Stimulated activated CD8-positive, alpha-beta memory T cell treated with anti-CD3 and anti-CD28 coated beads, Interleukin-4, amount 100 ng/mL, for 1 hour (primary cell): ENCODE measurements at places on chromosomes 4 and X.

DNA sequence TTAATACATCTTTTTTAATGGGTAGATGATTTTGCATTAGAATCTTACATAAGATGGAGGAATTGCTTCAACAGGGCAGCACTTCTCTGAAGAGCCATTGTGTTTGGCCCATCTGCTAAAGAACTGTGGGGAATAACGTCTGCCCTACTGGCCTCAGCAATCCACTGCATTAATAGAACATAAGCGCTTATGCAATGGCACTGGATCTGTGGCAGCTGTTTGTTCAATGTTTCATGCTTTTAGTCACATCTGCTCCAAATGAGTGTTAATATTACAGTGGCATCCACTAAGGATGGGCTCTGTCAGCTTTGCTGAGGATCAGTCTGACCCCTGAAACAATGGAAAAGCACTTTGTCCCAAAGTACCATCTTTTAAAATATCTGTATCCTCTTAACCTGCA is 279.0 kb upstream of the GK2 start:
- no peak for DNase-seq

DNA sequence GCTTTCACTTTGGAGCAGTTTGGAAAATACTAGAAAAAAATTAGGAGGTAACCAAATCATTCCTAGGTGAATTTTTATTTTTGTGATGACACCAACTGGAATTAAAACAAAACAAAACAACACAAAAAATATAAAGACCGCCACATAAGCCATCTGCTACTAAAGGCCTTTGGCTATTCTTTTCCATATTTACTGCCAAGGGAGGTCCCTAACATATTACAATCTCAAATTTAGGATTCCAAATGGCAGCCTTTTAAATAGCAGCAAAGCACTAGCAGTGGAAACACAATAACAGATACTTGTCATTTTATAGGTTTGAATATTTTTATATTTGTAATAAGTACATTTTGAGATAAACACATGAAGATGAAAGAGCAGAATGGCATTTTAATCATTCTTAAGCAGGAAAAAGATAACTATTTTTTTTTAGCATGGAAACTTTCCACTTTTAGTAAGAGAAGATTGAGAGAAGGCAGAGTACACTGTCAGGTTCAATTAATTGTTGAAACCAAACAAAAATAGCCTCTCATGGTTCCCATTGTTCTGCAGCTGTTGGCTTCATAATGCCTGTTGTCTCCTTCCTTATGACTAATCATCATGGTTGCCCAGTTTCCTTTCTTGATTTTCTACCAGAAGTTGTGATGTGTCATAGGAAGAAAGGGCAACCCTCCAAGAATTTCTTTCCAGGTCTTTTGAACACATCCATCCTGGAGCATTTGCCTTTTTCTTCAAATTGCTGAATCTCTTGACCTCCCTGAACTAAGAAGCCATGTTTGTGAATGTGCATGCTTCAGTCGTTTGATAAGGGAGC is 219.0 kb upstream of the EMCN start:
- DNase-seq: no peak

DNA sequence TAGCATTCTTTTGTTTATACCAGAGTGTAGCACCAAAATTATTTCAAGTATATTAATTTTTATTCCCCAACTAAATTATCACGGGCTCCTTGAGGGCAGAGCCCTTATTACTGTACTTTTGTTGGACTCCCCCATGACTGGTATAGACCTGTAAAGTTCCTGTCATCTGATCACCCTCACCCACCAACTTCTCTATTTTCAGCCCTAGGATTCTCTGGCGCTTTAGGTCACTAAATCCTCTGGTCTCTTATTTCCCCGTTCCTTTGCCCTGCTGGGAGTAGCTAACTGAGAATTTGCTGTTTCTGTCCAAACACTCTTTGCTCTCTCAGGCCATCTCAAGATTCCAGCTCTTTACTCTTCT is 3.2 kb upstream of the XKRX start:
- DNase-seq: no peak

- DNase-seq: no peak
Observed at GRCh38 chr4:43132010-43132582, 239.6 kb downstream of the GRXCR1 start.

GRCh38 chr4:23333946-23334878 is 555.6 kb downstream of the PPARGC1A start:
- no peak for DNase-seq

DNA sequence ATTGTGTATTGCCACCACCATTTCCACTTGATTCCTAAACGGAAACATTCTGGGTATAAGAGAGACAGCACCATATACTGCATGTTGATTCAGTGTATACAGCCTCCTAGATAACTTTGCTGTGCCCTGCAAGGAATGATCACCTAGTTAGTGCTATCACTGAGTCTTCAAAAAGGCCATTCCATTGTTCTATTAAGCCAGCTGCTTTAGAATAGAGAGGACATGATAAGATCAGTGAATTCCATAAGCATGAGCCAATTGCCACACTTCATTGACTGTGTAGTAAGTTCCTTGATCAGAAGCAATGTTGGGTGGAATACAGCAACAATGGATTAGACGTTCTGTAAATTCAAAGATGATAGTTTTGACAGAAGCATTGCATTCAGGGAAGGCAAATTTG is 1047.3 kb downstream of the PCDH18 start:
- no peak for DNase-seq

- no peak for DNase-seq
Observed at GRCh38 chr4:8586671-8587468, 5.7 kb upstream of the CPZ start.

- no peak for DNase-seq
Observed at GRCh38 chrX:73851014-73852009, 288.3 kb downstream of the CHIC1 start.

DNA sequence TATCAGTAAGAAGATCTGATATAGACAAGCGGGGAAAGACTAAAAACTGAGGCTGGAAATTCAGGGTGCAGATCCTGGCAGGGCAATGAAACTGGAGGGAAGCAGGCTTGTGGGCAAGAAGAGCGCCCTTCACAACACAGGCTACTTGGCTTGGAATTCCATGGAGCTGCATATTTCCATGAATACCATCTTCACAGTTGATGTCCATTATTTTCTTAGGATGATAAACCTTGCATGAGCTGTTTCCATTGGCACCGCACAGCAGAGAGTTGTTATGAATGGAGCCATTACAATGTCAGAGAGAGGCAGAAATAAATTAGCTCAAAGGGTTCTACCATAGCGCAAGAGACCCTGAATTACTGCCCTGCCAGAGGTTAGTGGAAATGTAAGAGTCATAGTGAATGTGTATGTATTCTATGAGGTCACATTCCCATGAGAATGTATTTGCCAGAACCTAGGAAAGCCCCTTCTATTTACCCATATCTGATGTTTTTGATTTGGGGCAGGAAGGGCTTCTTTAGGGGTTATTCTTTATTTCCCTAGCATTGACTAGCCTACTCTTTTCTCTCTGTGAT is 215.6 kb downstream of the PALLD start:
- DNase-seq: no peak

DNA sequence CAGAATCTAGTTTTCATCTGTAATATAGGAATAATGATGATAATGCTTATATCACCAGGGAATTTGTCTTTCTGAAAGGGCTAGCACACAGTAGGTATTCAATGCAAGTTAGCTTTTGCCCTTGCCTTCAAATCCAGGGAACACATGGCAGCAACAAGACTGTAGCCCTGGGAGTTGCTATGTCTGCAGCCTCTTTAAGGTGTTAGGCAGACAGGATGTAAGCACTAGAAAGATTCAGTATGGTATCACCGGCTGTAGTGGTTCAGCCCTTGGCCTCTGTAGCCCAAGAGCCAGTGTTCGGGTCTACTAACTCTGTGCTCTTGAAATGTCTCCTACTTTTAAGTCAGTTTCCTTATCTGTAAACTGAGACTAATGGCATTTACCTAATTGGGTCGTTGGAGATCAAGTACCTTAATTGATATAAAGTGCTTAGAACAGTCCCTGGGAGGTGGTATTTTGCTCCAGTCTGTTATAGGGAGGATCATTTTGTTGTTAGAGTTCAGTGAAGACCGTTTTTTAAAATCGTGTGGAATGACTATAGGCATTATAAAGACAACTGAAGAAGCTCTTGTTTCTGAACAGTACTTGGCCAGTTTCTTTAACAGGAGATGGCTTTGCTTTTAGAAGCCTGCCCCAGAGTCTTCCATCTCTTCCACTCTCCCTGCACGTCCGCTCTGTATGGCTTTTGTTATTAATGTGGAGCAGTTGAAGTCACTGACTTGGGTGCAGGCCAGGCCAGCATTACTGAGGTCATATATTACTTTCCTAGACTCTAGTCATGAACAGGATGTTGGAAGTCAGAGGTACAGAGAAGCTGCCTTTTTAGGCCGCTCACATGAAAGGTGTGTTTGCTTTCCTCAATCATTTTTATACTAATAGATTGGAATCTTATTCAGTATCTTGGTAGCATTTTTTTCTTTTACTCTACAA is 44.8 kb downstream of the GAB1 start:
- DNase-seq: no peak

- peak; percentile 0 for DNase-seq
Observed at GRCh38 chrX:51614353-51615012, 4.2 kb downstream of the CENPVL3 start.

DNA sequence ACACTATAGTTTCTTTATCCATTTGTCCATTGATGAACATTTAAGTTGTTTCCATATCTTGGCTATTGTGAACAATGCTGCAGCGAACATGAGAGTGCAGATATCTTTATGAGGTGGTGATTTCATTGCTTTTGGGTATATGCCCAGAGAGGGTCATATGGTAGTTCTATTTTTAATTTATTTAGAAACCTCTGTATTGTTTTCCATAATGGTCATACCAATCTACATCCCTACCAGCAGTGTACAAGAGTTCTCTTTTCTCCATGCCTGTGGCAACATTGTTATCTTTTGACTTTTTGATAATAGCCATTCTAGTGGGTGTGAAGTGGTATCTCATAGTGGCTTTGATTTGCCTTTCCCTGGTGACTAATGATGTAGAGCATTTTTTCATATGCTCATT is 48.8 kb downstream of the EDA start:
- DNase-seq: no peak

GRCh38 chr4:109559625-109559982 is 442 bp upstream of the MCUB start:
- peak; percentile 14 for DNase-seq

- no peak for DNase-seq
Observed at GRCh38 chr4:6813725-6814124, 31.2 kb downstream of the KIAA0232 start.

DNA sequence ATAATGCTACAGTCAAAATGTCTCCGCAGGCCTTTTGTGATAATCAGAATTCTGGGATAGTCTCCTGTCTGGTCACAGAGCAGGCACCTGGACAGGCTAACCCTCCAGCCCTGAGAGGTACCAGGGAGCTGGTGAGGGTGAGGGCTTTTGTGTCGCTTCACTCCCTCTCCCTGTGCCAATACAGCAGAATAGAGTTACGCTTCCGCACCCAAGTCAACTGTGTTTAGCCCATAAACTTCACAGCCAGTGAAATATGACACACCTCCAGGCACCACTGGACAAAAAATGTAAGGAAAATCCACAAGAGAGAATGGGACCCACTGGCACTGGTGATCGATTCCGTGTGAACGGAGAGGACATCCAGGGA is 1.3 kb downstream of the GAK start:
- DNase-seq: no peak

DNA sequence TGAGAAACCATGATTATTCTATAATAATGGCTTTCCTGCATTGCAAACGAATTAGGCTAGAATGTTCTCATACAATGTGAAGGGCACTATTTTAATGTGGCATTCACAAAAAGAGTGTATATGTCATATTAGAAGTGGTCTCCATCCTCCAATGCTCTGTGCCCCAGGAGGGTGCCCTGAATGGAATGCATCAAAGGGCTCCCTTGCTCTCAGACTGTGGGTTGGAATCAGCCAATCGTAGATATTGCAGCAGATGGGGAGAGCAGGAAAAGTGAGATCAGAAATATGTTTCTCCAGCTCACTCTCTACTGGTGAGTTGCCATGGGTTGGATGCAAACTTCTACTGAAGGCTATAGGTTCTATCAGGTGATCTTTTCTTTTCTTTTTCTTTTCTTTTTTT is 11.9 kb upstream of the NSUN7 start:
- no peak for DNase-seq

GRCh38 chr4:145216535-145216934 is 36.1 kb upstream of the OTUD4 start:
- DNase-seq: no peak

DNA sequence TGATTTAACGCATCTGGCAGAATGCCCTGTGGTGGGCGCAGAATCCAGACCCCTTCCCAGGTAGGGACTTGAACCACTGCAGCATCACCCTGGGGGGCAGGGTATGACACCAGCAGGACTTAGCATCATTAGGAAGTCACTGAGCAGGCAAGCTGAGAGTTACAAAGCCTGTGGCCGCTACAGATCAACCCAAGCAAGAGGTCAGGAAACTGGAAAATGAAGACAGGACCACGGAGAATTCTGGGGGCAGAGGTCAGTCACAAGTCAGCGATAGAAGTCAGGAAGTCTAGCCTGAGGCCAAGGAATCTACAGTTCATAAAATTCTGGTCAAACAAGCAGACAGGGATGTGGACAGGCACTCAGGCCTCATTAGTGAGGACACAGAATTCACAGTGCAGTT is 108.4 kb downstream of the CHIC2 start:
- no peak for DNase-seq

GRCh38 chr4:79233820-79234219 is 92.0 kb downstream of the NAA11 start:
- DNase-seq: no peak

DNA sequence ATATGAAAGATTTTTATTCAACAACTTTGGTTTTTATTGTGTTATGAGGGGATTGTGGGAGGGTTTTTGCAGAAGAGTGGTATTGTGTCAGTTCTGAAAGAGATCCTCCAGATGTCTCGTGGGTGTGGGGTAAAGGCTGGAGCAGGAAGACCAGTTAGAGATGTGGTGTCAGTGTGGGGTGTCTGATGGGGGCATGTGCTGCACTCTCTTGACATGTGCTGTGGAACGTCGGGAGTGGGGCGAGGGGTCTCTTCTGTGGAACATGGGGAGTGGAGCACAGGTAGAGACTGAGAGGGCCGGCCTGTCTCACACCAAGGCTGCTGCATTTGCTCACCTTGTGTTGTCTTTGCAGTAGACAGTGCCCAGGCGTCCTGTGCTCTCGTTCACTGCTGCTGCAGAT is 37.6 kb downstream of the FAM193A start:
- no peak for DNase-seq
